ENCODE measurements at places on chromosomes 7 and 10.

DNA sequence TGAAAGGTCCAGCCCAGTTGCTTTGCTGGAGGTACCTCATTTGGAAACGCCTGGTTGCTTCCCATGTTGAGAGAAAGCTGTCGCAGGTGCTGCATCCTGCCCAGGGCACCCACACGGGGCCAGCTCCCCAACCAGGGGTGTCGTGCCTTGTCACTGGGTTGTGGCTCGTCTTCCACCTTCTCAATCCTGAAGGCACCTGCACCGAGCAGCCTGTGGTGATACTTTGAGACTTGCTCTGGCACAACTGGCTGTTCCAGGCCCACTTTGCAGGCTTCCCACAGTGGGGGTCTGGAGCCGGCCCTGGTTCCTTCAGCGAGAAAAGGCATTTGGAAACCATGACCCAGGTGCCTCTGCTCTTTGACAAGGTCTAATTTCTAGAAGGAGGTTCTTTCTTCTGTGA is 197.3 kb upstream of the PPP2R2D start:
- no peak for DNase-seq

- no peak for DNase-seq
Measured at GRCh38 chr7:55066524-55066923, 47.7 kb downstream of the EGFR start.

DNA sequence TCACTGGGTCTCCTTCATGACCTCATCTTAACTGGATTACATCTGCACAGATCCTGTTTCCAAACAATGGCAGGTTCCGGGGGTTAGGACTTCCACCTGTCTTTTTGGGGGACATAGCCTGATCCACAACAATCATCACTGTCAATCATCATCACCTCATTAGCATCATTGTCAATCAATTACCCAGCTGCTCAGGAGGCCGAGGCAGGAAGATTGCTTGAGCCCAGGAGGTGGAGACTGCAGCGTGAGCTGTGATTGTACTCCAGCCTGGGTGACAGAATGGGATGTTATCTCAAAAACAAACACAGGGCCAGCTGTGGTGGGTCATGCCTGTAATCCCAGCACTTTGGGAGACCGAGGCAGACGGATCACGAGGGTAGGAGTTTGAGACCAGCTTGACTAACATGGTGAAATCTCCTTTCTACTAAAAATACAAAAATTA is 18.7 kb downstream of the AMZ1 start:
- DNase-seq, result no peak

DNA sequence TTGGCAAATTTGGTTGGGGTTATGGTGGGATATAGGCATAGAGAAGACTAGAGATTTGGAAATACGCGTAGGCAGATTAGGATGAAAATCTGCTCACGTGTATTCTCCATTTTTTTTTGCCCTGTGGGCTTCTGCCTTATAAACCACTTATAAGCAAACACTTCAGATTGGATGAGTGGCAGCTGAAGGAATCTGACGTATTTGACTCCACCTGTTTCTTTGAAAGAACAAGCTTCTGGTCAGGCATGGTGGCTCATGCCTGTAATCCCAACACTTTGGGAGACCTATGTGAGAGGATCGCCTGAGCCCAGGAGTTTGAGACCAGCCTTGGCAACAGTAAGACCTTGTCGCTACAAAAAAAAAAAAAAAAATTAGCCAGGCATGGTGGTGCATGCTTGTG is 5.1 kb downstream of the STK31 start:
- DNase-seq, result no peak

- no peak for DNase-seq
Measured at GRCh38 chr10:1214882-1215540, 158.8 kb downstream of the WDR37 start.

DNA sequence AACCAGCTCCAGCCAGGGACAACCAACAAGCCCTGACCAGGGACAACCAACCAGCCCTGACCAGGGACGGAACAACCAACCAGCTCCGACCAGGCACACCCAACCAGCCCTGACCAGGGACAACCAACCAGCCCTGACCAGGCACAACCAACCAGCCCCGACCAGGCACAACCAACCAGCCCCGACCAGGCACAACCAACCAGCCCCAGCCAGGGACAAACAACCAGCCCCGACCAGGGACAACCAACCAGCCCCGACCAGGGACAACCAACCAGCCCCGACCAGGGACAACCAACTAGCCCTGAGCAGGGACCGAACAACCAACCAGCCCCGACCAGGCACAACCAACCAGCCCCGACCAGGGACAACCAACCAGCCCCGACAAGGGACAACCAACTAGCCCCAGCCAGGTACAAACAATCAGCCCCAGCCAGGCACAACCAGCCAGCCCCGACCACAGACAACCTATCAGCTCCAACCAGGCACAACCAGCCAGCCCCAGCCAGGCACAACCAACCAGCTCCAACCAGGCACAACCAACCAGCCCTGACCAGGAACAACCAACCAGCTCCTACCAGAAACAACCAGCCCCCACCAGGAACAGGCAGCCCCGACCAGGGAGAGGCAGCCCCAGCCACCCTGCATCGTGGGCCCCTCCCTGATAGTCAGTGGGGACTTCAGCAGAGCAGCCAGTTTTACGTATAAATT is 56.4 kb downstream of the PROSER2 start:
- no peak for DNase-seq

GRCh38 chr10:33237736-33238624 is 96.5 kb downstream of the NRP1 start:
- no peak for DNase-seq

DNA sequence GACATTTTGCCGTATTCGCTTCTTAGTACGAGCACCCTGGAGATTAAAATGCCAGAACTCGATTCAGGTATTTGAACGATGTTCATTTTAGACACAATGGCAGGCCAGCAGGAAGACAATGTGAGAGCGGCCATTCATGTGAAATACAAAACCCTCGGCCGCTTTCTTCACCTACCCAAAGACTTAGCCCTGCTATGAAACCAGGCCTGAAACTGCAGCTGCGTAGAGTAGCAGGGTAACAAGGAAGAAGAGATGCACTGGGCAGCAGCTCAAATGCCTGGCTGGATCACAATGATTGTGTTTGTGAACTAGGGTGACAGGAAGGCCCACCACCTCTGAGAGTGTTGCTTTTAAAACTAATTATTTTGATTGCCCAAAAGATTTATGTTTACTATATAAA is 234.8 kb downstream of the TRIL start:
- no peak for DNase-seq

- no peak for DNase-seq
Measured at GRCh38 chr7:98719396-98719795, 102.3 kb downstream of the NPTX2 start.

DNA sequence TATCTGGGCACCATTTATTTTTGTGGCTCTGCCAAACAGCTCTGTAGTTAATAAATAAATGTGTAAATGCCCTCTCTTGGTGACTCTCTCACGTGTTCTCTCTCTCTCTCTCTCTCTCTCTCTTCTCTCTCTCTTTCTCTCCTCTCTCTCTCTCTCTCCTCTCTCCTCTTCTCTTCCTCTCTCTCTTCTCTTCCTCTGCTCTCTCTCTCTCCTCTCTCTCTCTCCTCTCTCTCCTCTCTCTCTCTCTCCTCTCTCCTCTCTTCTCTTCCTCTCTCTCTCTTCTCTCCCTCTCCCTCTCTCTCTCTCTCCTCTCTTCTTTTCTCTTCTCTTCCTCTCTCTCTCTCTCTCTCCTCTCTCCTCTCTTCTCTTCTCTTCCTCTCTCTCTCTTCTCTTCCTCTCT is 145.8 kb upstream of the TMEM72 start:
- no peak for DNase-seq

DNA sequence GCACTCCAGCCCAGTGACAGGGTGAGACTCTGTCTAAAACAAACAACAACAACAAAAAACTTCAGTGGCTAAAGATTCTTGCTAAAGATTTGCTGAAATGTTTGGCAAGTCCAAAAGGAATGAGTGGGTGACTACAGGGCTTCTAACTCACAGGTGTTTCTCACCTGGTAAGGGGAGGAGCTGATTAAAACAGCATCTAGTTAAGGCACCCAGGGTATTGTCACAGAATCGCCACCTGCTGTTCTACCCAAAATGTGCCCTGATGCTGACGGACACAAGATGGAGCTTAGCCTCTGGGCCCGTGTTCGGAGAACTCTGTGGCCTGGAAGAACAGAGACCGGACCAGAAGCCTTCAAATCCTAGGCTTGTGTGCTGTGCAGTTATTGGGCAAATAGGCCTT is 336.0 kb upstream of the GALNT17 start:
- no peak for DNase-seq

DNA sequence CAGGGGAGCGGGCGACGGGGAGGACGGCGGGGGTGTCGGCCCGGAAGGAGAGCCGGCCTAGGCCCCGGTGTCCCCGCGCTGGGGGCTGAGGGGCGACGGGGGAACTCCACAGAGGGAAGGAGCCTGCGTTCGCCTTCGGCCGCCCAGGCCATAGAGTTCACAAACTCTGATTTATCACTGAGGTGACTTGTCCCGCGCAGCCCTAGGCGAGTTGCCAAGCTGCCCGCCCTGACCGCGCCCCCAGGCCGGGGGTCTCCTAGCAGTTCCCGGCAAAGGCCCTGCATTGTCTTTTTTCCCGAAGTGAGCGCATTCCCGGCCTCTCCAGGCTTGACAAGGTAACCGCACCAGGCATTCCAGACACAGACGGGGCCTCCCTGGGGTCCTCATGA is 2.9 kb upstream of the NKX6-2 start:
- no peak for DNase-seq

DNA sequence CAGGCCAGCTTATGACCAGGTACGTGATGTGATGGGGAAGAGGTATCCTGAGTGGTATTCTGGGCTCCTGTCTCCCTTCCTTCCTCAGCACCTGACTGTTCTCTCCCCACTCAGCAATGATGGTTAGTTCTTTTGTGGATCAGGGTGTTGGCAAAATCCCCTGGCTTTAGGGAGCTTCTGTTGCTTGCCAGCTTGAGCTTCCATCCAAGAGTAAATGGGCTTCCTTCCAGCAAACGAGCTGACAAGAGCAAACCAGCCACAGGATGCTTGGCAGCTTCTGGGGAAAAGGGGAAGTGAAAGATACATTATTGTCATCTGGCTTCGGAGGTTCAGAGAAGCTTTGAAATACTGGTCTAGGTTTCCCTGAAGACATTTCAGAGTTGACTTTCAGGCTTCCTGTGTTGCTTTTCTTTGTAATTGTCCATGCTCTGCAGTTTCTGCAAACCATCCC is 5.2 kb downstream of the DUSP5 start:
- DNase-seq, result peak; percentile 91

GRCh38 chr7:3722396-3722922 is 421.4 kb downstream of the SDK1 start:
- no peak for DNase-seq

- no peak for DNase-seq
Measured at GRCh38 chr7:68015122-68015977, 1018.7 kb downstream of the TYW1 start.

GRCh38 chr7:23544913-23545354 is 13.2 kb upstream of the TRA2A start:
- DNase-seq, result peak; percentile 36

- no peak for DNase-seq
Measured at GRCh38 chr10:24034571-24034970, 174.4 kb upstream of the KIAA1217 start.

- DNase-seq, result no peak
Measured at GRCh38 chr7:32221056-32221455, 150.8 kb upstream of the PDE1C start.

- no peak for DNase-seq
Measured at GRCh38 chr7:151439855-151440798, at the start of gene CRYGN. CRYGN (minus strand) TSS chr7:151440141; CDS start chr7:151439917, 224 bp downstream.

- DNase-seq, result no peak
Measured at GRCh38 chr10:103168438-103168837, 24.6 kb downstream of the NT5C2 start.

GRCh38 chr10:68165643-68166042 is 56.4 kb downstream of the MYPN start:
- no peak for DNase-seq

GRCh38 chr10:109202111-109202510 is 721.2 kb downstream of the XPNPEP1 start:
- DNase-seq, result no peak

- DNase-seq, result no peak
Measured at GRCh38 chr10:21160116-21160515, 263.0 kb upstream of the NEBL start.

- no peak for DNase-seq
Measured at GRCh38 chr10:4337563-4337962, 488.4 kb upstream of the AKR1E2 start.

GRCh38 chr7:36311539-36311938 is 78.1 kb upstream of the ANLN start:
- no peak for DNase-seq

- DNase-seq, result no peak
Measured at GRCh38 chr7:93008833-93009232, 108.9 kb downstream of the SAMD9 start.

GRCh38 chr10:56068473-56069263 is 292.4 kb downstream of the ZWINT start:
- no peak for DNase-seq

- DNase-seq, result no peak
Measured at GRCh38 chr7:43851805-43852204, 17.5 kb downstream of the MRPS24 start.

- DNase-seq, result no peak
Measured at GRCh38 chr7:43905956-43906330, 453 bp downstream of the URGCP start.

DNA sequence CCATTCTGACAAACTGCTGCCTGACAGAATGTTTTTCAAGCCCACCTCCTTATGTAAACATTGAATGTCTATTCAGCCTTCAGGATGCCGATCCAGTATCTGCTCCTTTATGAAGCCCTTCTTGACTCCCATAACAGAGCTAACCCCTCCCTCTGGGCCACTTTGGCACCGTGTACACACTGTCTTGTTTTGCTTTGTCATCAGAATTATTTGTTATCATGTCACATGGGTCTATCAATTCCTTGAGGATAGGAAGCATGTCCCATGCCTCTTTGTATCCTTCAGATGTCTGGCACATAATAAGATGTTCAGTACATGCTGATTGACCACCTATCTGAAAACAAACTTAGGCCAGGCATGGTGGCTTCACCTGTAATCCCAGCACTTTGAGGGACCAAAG is 92.3 kb downstream of the PRLHR start:
- no peak for DNase-seq

GRCh38 chr7:141567432-141567831 is 16.2 kb downstream of the AGK start:
- no peak for DNase-seq

DNA sequence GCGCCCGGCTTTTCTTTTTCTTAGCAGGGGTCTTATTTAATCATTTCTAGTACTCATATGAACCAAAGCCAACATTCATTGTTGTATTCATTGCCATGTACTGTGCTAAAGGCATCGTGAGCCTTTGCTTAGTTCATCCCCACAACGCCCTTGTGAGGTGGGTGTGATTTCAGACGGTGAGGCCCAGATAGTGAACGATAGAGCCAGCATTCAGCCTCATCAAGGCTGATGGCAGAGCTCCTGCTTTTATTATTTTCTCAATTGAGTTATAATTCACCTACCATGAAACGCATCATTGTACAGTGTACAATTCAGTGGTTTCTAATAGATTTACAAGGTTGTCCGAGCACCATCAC is 50.1 kb downstream of the HK1 start:
- DNase-seq, result no peak

- DNase-seq, result no peak
Measured at GRCh38 chr10:131203456-131204357, 107.8 kb downstream of the TCERG1L start.

- no peak for DNase-seq
Measured at GRCh38 chr7:41701068-41701941, 1.6 kb downstream of the INHBA start.

All from AML-193 (cell line).